Activated CD4-positive, alpha-beta memory T cell treated with anti-CD3 and anti-CD28 coated beads for 36 hours (primary cell): ENCODE measurements at places on chromosomes 1 and 21. TPM values are rescaled to one million over a fixed set of nuclear protein-coding genes. Genes with fewer than 3 reads are reported as not detected.
A peak's percentile ranks its signal among the peaks of the same experiment; 100 is the strongest.

DNA sequence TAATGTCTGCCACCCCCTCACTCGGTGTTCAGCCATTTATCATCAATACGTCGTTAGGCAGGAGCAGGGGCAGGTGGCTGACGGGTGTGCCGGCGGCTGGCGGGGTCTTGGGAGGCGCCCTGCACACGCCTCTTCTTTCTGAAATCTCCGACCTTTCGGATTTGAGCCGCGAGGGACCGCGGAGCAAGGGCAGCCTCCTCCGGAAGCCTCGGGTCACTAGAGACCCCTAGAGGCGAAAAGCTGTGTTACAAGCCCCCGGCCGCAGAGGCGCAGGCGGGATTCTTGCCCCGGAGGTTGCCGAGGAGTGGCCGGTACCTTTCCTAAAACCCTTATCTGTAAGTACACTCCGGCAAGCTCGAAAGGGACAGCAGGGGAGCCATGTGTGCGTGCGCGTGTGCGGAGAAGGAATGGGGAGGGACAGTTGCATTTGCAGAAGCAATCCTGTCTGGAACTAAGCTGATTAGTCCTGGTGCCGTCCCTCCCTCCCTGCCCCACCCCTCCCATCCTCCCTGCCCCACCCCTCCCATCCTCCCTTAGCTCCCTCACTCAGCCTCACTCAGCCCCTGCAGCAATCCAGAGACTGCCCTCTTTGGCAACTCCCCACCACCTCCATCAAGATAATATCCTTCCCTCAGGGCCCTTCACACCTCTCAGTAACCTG, 11.0 kb downstream of the BRINP2 start:
- H3K27ac ChIP-seq, result no peak overlapping the region
- H3K4me1 ChIP-seq, result peaks cover 3% of the 10 kb centered on the region
- no peaks in the 10 kb centered on the region for H3K36me3 ChIP-seq
- H3K27me3 ChIP-seq, result peaks cover 18% of the 10 kb centered on the region
- no peak overlapping the region for H3K4me3 ChIP-seq

DNA sequence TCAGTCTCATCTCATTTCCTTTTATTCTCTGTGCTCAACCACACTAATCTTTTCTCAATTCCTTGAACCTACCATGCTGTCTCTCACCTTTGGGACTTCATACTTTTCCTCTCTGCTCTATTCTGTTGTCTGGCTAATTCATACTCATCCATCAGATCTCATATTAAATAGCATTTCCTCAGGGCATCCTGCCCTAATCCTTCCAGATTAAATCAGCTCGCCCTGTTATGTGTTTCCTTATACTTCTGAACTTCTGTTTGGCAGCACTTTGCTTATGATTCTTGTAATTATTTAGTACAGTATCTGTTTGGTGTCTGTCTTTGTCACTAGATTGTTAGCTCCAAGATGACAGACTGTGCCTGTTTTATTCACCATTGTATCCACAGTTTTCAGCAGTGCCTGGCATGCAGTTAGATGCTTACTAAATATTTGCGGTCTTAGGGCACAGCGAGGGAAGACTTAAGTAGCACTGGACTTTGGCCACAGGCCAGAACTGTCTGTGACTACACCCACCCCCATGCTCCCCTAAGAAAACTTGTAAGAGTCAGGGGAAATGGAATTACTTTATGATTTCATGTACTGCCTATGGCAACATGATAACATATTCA, 9.9 kb upstream of the CAP1 start:
- peaks cover 22% of the 10 kb centered on the region for H3K4me1 ChIP-seq
- no peak overlapping the region for H3K4me3 ChIP-seq
- H3K27me3 ChIP-seq, result no peaks in the 10 kb centered on the region
- no peaks in the 10 kb centered on the region for H3K36me3 ChIP-seq

DNA sequence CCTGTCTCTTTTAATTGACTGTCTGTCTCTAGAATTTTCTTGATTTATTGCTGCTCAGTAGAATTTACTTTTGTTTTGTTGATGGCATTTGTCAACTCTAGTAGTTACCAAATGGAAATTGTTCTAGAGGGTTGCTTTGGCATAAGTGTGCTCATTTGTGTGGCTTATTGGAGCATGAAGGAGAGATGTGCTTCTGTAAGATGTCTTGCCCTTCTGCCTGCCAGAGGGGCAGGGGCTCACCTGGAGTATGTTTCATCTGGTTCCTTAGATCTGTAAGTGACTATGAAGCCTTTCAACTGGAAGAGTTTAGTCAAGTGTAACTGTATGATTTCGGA, 345.5 kb downstream of the DISC1 start:
- H3K4me1 ChIP-seq, result peaks cover 10% of the 10 kb centered on the region
- no peaks in the 10 kb centered on the region for H3K27me3 ChIP-seq
- no peak for DNase-seq
- H3K4me3 ChIP-seq, result no peak overlapping the region
- H3K36me3 ChIP-seq, result peaks cover 18% of the 10 kb centered on the region
- H3K27ac ChIP-seq, result no peak overlapping the region

- no peak overlapping the region for H3K27ac ChIP-seq
- no peaks in the 10 kb centered on the region for H3K4me1 ChIP-seq
- H3K4me3 ChIP-seq, result no peak overlapping the region
- no peak for DNase-seq
- H3K36me3 ChIP-seq, result no peaks in the 10 kb centered on the region
Observed at GRCh38 chr1:205913451-205914154, 29.7 kb downstream of the SLC26A9 start.

DNA sequence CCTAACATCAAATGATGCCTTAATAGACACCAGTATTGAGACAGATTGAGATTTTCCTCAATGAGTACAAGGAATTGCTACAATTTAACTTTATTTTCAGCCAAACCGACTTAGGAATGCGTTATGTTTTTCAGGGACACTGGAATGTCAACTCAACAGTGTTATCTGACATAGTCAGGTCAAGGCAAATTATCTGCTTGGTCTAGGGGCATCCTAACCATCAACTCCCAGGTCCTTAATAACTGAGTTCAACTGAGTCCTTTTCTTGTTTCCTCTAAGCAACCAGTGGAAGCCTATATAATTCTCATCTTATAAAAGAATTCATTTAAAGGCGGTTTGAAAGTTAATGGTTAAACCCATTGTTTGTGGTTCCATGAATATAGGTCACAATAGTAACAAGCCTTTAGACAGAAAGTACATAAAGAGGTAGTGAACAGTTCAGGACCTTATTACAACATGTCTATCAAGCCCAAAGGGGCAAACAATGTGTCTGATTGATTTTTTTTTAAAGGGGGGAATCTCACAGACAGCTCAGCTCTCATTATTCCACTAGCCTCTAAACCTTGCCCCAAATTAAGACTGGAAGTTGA, 32.3 kb upstream of the NR5A2 start:
- no peak overlapping the region for H3K4me3 ChIP-seq
- H3K27ac ChIP-seq, result no peak overlapping the region
- no peaks in the 10 kb centered on the region for H3K4me1 ChIP-seq
- H3K27me3 ChIP-seq, result peaks cover 6% of the 10 kb centered on the region
- H3K36me3 ChIP-seq, result no peaks in the 10 kb centered on the region

- no peak overlapping the region for H3K27ac ChIP-seq
- no peak for DNase-seq
- no peaks in the 10 kb centered on the region for H3K4me1 ChIP-seq
- no peak overlapping the region for H3K4me3 ChIP-seq
Observed at GRCh38 chr1:65965112-65965996, 172.7 kb downstream of the PDE4B start.

GRCh38 chr1:221939607-221940006, 197.7 kb upstream of the DUSP10 start:
- H3K4me3 ChIP-seq, result no peak overlapping the region
- H3K4me1 ChIP-seq, result no peaks in the 10 kb centered on the region
- H3K27me3 ChIP-seq, result no peaks in the 10 kb centered on the region
- H3K27ac ChIP-seq, result no peak overlapping the region

SLC2A5 gene
- total RNA-seq, result not detected

DNA sequence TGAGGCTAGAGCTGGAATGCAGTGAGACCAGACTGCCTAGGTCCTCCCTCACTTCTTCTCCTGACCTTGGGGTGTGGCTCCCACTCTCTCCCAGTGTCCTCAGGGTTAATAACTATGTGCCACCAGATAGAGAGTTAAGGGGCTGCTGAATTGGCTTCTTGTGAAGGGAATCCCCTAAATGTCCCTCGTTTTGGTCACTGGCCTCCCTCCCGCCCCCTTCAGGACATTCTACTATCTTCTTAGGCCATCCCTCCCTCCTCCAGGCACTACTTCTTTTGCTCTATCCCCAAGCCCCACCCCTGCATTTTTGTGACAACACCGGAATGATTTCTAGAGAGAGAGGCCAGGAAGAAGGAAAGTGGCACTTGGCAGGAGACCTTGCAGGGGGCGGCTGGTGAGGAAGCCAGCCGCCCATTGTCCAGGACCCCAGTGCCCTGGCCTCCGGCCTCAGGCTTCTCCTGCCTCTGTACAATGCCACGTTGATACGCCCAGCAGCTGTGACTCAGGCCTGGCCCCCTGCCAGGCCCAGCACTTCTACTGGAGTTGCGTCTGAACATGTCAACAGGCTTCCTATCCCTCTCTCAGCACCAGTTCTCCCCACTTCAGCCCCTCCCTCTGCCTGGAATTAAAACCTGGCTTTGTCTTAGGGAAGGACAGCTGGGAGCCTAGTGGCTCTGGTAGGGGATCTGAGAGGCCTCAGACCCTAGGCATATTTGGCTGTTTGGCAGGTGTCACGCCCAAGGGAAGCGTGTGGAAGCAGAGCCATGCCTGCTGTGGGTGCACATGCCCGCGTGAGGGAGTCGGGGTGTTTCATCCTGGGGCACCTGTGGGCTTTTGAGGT, 9.1 kb downstream of the LMNA start:
- H3K27ac ChIP-seq, result peak overlapping the region; percentile 66
- H3K4me1 ChIP-seq, result peaks cover 79% of the 10 kb centered on the region
- no peaks in the 10 kb centered on the region for H3K27me3 ChIP-seq

- peaks cover 22% of the 10 kb centered on the region for H3K27me3 ChIP-seq
- H3K36me3 ChIP-seq, result peaks cover 3% of the 10 kb centered on the region
- H3K27ac ChIP-seq, result no peak overlapping the region
- H3K4me3 ChIP-seq, result no peak overlapping the region
- H3K4me1 ChIP-seq, result peaks cover 4% of the 10 kb centered on the region
Observed at GRCh38 chr1:110119843-110120242, 7.6 kb downstream of the UBL4B start.

LIPI gene
- not detected for total RNA-seq

GRCh38 chr1:167438171-167439138, 79.9 kb downstream of the CD247 start:
- peak overlapping the region; percentile 80 for H3K27ac ChIP-seq
- H3K4me1 ChIP-seq, result peaks cover 71% of the 10 kb centered on the region
- no peak for DNase-seq
- H3K4me3 ChIP-seq, result no peak overlapping the region

DNA sequence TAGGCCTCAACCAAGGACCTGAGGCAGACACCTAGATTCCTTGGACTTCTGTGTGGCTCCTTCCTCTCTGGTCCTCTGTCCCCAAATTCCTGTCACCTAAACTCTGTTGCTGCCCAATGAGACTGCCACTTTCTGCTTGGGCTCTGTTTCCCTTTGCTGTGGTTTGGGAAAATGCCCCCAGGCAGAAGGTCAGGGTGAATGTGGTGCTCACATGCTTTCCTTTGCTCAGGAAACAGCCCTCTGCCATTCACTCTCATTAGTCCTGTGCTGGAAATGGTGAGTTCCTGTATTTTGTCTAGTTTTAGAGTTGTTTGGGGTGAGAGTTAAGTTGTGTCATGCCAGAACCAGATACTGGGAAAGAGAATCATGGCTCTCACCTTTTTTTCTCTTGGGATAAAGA, 22.7 kb upstream of the SHE start:
- H3K4me1 ChIP-seq, result peaks cover 2% of the 10 kb centered on the region
- no peak overlapping the region for H3K4me3 ChIP-seq
- H3K27ac ChIP-seq, result no peak overlapping the region

- H3K4me1 ChIP-seq, result no peaks in the 10 kb centered on the region
- no peak overlapping the region for H3K27ac ChIP-seq
- H3K36me3 ChIP-seq, result peaks cover 5% of the 10 kb centered on the region
Observed at GRCh38 chr1:180751921-180752320, 120.1 kb downstream of the XPR1 start.

PADI4 gene
- 0.24 TPM for total RNA-seq

C8A gene
- total RNA-seq, result not detected

DNA sequence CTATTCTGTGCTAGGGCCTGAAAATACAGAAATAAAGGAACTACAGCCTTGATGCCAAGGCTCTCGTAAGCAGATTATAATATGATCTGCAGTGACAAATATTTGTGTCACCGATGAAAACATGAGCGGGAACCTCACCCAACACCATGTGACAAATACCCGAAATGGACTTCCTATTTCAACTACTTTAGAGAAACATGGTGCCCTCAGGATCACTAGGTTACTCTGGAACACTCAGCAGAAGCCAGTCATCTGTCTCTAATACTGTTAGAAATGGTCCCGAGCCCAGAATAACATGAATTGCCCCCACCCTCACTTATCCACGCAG, 463 bp upstream of the VAMP3 start:
- H3K4me1 ChIP-seq, result peaks cover 36% of the 10 kb centered on the region
- peaks cover 5% of the 10 kb centered on the region for H3K27me3 ChIP-seq
- H3K4me3 ChIP-seq, result peak overlapping the region; percentile 79
- H3K27ac ChIP-seq, result peak overlapping the region; percentile 67

APCS gene
- not detected for total RNA-seq

PTPN7 gene
- 199 TPM for total RNA-seq

DNA sequence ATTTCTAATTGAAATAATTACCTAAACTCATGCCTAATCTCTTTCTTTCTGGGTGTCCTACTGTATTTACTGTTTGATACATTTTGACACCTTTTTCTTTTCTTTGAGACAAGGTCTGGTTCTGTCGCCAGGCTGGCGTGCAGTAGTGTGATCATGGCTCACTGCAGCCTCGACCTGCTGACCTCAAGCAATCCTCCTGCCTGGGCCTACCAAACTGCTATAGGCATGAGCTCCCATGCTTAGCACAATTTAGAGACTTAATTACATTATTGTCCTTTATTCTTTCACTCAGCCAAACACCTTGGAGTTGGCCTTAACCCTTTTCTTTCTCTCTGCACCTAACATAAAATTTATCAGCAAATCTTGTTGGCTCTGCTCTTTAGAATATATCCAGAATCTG, 139.8 kb upstream of the KIF26B start:
- H3K4me3 ChIP-seq, result no peak overlapping the region
- no peak overlapping the region for H3K27ac ChIP-seq
- no peak for DNase-seq
- H3K36me3 ChIP-seq, result no peaks in the 10 kb centered on the region
- H3K27me3 ChIP-seq, result no peaks in the 10 kb centered on the region
- H3K4me1 ChIP-seq, result no peaks in the 10 kb centered on the region

S100A9 gene
- not detected for total RNA-seq

GRCh38 chr1:178594133-178594532, 81.2 kb downstream of the TEX35 start:
- no peaks in the 10 kb centered on the region for H3K4me1 ChIP-seq
- no peak for DNase-seq
- no peak overlapping the region for H3K27ac ChIP-seq

GRCh38 chr1:108071601-108072000, 106.6 kb upstream of the VAV3 start:
- no peak overlapping the region for H3K27ac ChIP-seq
- H3K27me3 ChIP-seq, result no peaks in the 10 kb centered on the region
- no peaks in the 10 kb centered on the region for H3K36me3 ChIP-seq
- H3K4me3 ChIP-seq, result no peak overlapping the region
- no peak for DNase-seq

GRCh38 chr1:11912000-11912399, 14.2 kb downstream of the KIAA2013 start:
- peaks cover 14% of the 10 kb centered on the region for H3K36me3 ChIP-seq
- no peak overlapping the region for H3K4me3 ChIP-seq
- peaks cover 23% of the 10 kb centered on the region for H3K4me1 ChIP-seq
- DNase-seq, result no peak
- H3K27ac ChIP-seq, result no peak overlapping the region
- H3K27me3 ChIP-seq, result peaks cover 12% of the 10 kb centered on the region

FCAMR gene
- total RNA-seq, result not detected

GRCh38 chr21:44398499-44398898, 45.1 kb downstream of the TRPM2 start:
- no peak for DNase-seq
- no peaks in the 10 kb centered on the region for H3K27me3 ChIP-seq
- H3K27ac ChIP-seq, result no peak overlapping the region
- H3K36me3 ChIP-seq, result no peaks in the 10 kb centered on the region
